Liver (tissue), 10 donors: ENCODE measurements at places on chromosomes 3 and 15.

- H3K4me3 ChIP-seq = no peak overlapping the region
- no peak for DNase-seq
- H3K27me3 ChIP-seq = no peaks in the 10 kb centered on the region
- no peaks in the 10 kb centered on the region for H3K36me3 ChIP-seq
Observed at GRCh38 chr15:49857496-49858475, 236.9 kb downstream of the DTWD1 start.

- H3K36me3 ChIP-seq = peaks cover 3% of the 10 kb centered on the region
- no peak for DNase-seq
- no peaks in the 10 kb centered on the region for H3K27me3 ChIP-seq
- peak overlapping the region; percentile 96 for H3K27ac ChIP-seq
- H3K4me1 ChIP-seq = peaks cover 47% of the 10 kb centered on the region
- H3K4me3 ChIP-seq = peak overlapping the region; percentile 94
Observed at GRCh38 chr15:76310475-76311099, 682 bp downstream of the ETFA start.

DNA sequence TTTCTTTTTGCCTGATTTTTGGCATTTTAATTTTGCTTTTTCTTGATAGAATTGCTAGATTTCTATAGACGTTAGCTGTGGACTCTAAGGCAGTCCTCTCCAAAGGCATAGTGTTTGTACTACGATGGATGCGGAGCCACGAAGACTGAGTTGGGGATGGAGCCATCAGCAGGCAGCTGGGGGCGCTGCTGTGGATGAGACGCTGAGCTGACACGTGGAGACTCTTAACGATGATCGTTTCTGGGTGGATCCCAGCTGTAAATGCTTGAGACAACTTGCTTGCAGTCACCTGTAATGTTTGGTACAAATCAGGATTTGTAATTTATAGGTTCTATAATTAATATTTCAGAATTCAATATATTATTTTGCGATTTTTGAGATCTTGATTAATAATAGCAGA is 13.3 kb upstream of the PPP1R2 start:
- no peaks in the 10 kb centered on the region for H3K27me3 ChIP-seq
- H3K36me3 ChIP-seq = no peaks in the 10 kb centered on the region
- H3K4me3 ChIP-seq = no peak overlapping the region

DNA sequence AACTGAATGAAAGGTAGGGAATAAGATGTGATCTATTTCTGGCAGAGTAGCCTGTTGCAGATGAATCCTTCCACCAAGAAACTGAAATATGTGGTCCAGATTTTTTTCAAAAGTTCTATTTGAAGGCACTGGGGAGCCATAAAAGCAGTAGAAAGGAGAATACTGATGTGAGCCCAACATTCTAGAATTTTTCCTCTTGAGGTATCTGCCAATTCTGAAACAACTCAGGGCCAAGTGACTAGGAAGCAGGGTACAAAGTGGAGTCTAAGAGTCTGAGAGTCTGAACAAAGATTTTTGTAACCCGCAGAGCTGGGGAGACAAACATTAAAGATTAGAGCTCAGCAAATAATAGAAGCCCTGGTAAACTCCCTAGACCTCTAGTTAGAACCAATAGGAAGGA is 58.3 kb upstream of the SLCO3A1 start:
- no peaks in the 10 kb centered on the region for H3K4me1 ChIP-seq
- H3K36me3 ChIP-seq = no peaks in the 10 kb centered on the region
- no peak overlapping the region for H3K4me3 ChIP-seq
- no peak overlapping the region for H3K27ac ChIP-seq
- DNase-seq = no peak
- H3K27me3 ChIP-seq = peaks cover 2% of the 10 kb centered on the region

GRCh38 chr3:10380906-10381305 is 60.0 kb upstream of the SEC13 start:
- H3K4me1 ChIP-seq = no peaks in the 10 kb centered on the region
- H3K4me3 ChIP-seq = no peak overlapping the region
- H3K27me3 ChIP-seq = no peaks in the 10 kb centered on the region
- peaks cover 16% of the 10 kb centered on the region for H3K36me3 ChIP-seq
- no peak overlapping the region for H3K27ac ChIP-seq
- DNase-seq = no peak

GRCh38 chr3:187172929-187173328 is 24.4 kb upstream of the RTP1 start:
- H3K36me3 ChIP-seq = no peaks in the 10 kb centered on the region
- no peak overlapping the region for H3K27ac ChIP-seq
- H3K4me3 ChIP-seq = peak overlapping the region; percentile 40
- no peaks in the 10 kb centered on the region for H3K27me3 ChIP-seq
- DNase-seq = no peak

- H3K27ac ChIP-seq = no peak overlapping the region
- H3K27me3 ChIP-seq = no peaks in the 10 kb centered on the region
- H3K36me3 ChIP-seq = no peaks in the 10 kb centered on the region
- no peaks in the 10 kb centered on the region for H3K4me1 ChIP-seq
- no peak overlapping the region for H3K4me3 ChIP-seq
Observed at GRCh38 chr3:101941318-101942040, 92.2 kb downstream of the NFKBIZ start.

DNA sequence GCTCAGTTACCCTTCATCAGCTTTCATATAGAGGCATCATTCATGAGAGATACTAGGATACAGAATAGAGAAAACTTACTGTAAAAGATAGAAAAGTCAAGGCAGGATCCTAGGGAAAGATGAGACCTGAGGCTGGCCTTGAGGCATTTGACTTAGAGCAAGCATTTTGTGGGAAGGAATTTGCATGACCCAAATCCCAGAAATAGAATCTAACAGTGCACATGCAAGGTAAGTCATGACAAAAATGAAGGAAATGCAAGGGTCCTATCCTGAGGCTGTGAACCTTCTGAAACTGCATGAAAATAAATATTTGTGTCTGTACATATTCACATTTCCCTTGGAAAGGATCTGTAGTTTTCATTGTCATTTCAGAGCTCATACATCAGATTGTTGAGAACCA is 122.3 kb downstream of the HCN4 start:
- H3K36me3 ChIP-seq = no peaks in the 10 kb centered on the region
- H3K4me1 ChIP-seq = no peaks in the 10 kb centered on the region
- no peak overlapping the region for H3K27ac ChIP-seq
- H3K4me3 ChIP-seq = no peak overlapping the region
- H3K27me3 ChIP-seq = no peaks in the 10 kb centered on the region

- peak; percentile 55 for DNase-seq
- peak overlapping the region; percentile 12 for H3K27ac ChIP-seq
- peaks cover 8% of the 10 kb centered on the region for H3K4me1 ChIP-seq
- no peaks in the 10 kb centered on the region for H3K36me3 ChIP-seq
- H3K27me3 ChIP-seq = peaks cover 4% of the 10 kb centered on the region
Observed at GRCh38 chr15:68578175-68578979, 416 bp upstream of the CORO2B start.

GRCh38 chr3:27044931-27045481 is 324.2 kb downstream of the NEK10 start:
- no peaks in the 10 kb centered on the region for H3K4me1 ChIP-seq
- no peaks in the 10 kb centered on the region for H3K36me3 ChIP-seq
- H3K27me3 ChIP-seq = no peaks in the 10 kb centered on the region
- H3K4me3 ChIP-seq = no peak overlapping the region

DNA sequence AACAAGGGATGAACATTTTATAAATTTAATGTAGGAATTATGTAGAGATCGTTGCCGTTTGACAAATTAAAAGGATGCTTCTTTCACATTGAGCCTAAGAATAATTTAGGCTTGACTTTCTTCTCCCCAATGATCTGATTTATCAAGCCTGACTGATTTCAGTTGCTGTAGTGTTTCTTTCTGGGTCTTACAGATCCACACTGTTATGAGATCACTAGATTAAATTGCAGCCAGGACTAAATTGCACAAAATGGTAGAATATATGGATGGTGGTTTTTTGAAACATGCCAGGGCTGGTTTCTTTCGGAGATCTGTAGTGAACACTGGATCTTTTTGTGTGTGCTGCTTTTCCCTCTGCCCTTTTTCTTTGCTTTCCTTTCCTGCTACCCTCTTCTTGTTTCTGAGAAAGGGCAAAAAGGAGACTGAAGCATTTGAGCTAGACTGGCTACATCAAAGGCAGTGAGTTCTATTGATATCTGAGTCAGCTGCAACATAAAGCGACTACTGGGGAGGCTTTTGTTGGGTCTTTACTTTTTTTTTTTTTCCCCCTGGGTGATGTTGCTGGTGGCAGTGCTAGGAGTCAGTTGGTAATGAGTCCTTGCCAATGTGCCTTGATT is 83.0 kb downstream of the AKAP13 start:
- H3K27me3 ChIP-seq = no peaks in the 10 kb centered on the region
- H3K36me3 ChIP-seq = no peaks in the 10 kb centered on the region
- no peak for DNase-seq
- H3K27ac ChIP-seq = no peak overlapping the region
- H3K4me3 ChIP-seq = no peak overlapping the region

DNA sequence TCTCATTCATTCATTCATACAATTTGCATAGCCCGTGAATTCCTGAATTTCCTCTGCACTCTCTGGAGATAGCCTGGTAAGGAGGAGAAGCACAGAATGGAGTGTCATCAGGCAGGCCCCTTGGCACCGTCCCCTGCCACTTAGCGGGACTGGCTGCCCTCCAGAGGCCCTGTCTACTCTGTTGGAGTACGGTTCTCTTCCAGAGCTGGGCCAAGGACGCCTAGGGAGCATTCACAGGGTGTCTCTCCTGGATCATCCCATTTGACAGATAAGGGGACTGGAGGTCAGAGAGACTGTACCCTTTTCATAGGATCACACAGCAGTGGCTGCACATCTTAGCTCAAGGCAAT is 48.0 kb downstream of the PTH1R start:
- no peak overlapping the region for H3K27ac ChIP-seq
- H3K4me3 ChIP-seq = no peak overlapping the region
- H3K27me3 ChIP-seq = no peaks in the 10 kb centered on the region

DNA sequence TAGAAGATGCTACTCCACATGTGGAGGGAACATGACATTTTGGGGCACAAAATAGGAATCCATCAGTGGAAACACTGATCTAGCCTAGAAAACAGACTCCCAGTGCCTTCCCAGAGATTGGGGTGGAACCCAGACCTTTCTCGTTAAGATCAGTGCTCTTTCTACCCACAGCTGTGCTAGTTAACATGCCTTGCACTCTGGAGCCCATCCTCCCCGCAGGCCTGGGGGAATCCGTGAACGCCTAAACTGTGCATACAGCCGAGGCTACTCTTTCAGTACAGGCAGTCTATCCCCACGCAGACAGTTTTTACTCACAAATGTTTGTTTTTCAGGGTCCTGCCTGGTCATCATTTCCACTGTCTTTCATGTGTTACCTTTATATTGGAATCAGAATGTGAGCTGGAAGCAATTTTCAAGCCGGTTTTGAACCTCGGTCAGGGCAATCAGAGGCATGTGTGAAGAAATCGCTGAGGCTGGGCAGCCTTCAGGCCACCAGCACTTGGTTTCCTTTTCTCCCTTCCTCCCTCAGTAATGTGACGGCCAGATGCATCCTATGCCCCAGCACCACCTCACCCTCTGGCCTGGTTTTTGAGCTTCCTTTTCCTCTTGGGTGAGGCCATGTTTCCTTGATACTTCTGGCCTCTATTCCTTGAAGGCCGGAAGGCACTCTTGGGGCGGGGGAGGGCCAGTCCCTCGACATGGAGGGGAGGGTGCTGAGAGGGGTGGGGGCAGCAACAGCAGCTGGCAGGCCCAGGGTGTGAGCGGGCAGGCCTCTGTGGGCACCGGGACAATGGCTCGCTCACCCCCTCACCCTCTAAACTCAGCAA is 123.6 kb upstream of the GALNT15 start:
- H3K27me3 ChIP-seq = no peaks in the 10 kb centered on the region
- H3K4me1 ChIP-seq = no peaks in the 10 kb centered on the region
- DNase-seq = no peak
- no peak overlapping the region for H3K27ac ChIP-seq
- no peak overlapping the region for H3K4me3 ChIP-seq

GRCh38 chr15:98983334-98983733 is 24.3 kb downstream of the PGPEP1L start:
- no peaks in the 10 kb centered on the region for H3K4me1 ChIP-seq
- H3K27ac ChIP-seq = no peak overlapping the region
- DNase-seq = no peak
- no peaks in the 10 kb centered on the region for H3K27me3 ChIP-seq
- H3K4me3 ChIP-seq = no peak overlapping the region
- no peaks in the 10 kb centered on the region for H3K36me3 ChIP-seq

DNA sequence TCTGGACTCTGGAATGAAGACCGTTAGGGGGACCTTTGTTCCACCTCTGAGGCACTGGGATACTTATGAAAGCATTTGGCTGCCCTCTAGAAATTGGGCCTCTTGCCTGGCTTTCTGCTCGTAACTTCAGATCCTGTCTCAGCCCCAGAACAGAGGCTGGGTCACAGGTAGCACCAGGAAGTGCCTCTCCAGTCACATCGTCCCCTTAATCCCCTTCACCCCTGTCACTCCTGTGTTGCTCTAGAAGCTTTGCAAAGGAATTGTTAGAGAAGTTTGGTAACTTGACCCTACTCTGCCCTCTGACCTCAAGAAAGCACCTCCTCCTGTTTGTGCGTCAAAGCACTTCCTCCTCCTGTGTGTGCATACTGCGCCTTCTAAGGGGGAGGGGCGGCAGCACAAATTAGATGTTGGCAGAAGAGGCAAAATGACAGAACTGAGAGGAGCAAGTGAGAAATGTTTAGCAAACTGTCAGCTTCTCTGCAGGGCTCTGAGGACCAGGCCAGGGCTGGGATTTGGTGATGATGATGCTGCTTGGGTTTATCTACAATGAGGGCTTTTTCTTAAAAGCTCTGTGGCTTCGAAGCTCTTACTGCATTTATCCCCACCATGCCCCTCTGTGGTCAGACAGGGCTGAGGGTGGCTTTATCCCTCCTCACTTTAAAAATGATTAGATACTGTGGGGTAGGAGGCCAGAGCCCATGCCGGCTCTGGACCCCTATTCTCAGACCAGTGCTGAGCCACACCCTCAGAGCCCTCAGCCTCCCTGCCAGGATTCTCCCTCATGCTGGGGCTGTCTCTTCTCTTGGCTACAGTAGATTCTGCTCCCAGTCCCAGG is 76.2 kb downstream of the LARS2 start:
- no peak overlapping the region for H3K27ac ChIP-seq
- H3K27me3 ChIP-seq = no peaks in the 10 kb centered on the region
- no peaks in the 10 kb centered on the region for H3K4me1 ChIP-seq
- peaks cover 13% of the 10 kb centered on the region for H3K36me3 ChIP-seq

GRCh38 chr3:120418446-120418845 is 32.3 kb downstream of the FSTL1 start:
- no peak overlapping the region for H3K27ac ChIP-seq
- H3K36me3 ChIP-seq = no peaks in the 10 kb centered on the region
- H3K4me3 ChIP-seq = no peak overlapping the region
- H3K4me1 ChIP-seq = peaks cover 13% of the 10 kb centered on the region
- no peaks in the 10 kb centered on the region for H3K27me3 ChIP-seq

GRCh38 chr15:81049835-81050234 is 49.1 kb downstream of the TLNRD1 start:
- peaks cover 2% of the 10 kb centered on the region for H3K4me1 ChIP-seq
- DNase-seq = no peak
- no peaks in the 10 kb centered on the region for H3K27me3 ChIP-seq
- H3K27ac ChIP-seq = no peak overlapping the region
- H3K36me3 ChIP-seq = no peaks in the 10 kb centered on the region
- no peak overlapping the region for H3K4me3 ChIP-seq

GRCh38 chr3:146542179-146542578 is 2.2 kb downstream of the PLSCR1 start:
- H3K36me3 ChIP-seq = no peaks in the 10 kb centered on the region
- H3K4me1 ChIP-seq = peaks cover 23% of the 10 kb centered on the region
- peak overlapping the region; percentile 10 for H3K4me3 ChIP-seq
- H3K27me3 ChIP-seq = no peaks in the 10 kb centered on the region
- H3K27ac ChIP-seq = peak overlapping the region; percentile 39

- peaks cover 23% of the 10 kb centered on the region for H3K4me1 ChIP-seq
- peak overlapping the region; percentile 60 for H3K4me3 ChIP-seq
- peak overlapping the region; percentile 99 for H3K27ac ChIP-seq
- H3K27me3 ChIP-seq = no peaks in the 10 kb centered on the region
- peak; percentile 79 for DNase-seq
Observed at GRCh38 chr3:126355777-126356372, 1.3 kb downstream of the KLF15 start.
